ENCODE measurements at places on chromosomes 4 and X. TPM values are rescaled to one million over a fixed set of nuclear protein-coding genes. Genes with fewer than 3 reads are reported as not detected.

- no peak for DNase-seq
These were observed 57.6 kb downstream of the PLAC1 start for GRCh38 chrX:134600714-134601113.

DNA sequence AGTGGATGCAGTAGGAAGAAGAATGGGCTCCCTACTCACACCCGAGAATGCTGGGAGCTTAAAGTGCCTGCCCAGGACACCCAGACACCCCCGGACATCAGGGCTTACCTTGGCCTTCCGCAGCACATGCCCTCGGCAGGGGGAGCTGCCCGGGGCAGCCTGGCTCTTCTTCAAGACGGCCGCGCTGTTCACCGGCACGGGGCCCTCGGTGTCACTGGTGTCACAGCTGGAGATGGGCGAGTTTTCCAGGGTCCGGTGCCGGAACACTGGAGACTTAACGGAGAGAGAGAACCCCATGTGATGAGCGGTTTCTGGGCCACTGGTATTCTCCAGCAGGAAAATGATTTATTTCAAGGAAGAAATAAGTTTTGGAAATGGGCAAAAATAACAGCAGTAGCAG, 170.9 kb downstream of the AFAP1 start:
- no peak for DNase-seq

DNA sequence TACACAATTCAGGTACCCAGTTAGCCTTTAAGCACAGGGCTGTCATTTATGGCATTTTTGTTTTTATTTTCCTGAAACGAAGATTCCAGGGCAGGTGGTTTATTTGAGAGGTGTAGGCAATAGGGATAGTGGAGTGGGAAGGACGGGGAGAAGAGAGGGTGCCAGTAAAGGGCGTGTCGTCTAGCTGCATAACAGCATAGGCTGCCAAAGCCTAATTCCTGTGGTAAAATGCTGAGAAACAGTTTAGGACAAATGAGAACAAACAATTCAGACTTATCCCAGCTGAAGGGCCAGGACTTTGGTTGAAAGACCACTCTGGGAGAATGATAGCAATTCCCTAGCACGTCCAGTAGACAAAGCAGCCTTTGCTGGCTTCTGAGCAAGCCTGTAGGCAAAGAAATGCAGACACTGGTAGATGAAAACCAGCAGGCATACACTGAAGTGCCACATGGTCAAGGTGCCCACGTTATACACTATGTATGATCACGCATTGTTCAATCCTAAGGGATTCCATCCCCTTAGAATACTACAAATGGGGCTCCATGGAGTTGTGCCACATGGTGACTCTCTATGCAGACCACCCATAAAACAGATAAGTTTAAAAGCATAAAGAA, 70.6 kb downstream of the PKD2 start:
- no peak for DNase-seq

PAGE2B gene
- total RNA-seq, result not detected

ARHGAP6 gene
- total RNA-seq, result 2.8 TPM
